ENCODE measurements at places on chromosomes 5 and 9.

DNA sequence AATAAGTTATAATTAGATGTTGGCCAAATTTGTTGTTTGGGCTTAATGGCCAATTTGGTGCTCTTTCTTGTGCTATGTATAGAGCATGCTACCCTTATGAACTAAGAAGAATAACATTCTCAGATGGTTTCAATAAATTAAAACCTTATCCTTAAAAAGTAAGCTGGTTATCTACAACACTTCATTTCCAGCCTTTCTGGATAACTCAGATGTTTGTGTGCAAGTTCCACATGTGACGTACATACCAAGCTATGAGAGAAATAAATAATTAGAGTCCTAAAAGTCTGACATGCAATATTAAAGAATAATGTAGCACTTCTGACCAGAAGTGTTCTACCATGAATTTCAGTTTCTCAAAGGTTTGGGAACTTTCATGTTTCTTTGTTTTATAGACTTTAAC, 11.7 kb downstream of the MTREX start:
- DNase-seq = no peak

GRCh38 chr5:1659100-1659981, 135.6 kb upstream of the LPCAT1 start:
- DNase-seq = no peak

DNA sequence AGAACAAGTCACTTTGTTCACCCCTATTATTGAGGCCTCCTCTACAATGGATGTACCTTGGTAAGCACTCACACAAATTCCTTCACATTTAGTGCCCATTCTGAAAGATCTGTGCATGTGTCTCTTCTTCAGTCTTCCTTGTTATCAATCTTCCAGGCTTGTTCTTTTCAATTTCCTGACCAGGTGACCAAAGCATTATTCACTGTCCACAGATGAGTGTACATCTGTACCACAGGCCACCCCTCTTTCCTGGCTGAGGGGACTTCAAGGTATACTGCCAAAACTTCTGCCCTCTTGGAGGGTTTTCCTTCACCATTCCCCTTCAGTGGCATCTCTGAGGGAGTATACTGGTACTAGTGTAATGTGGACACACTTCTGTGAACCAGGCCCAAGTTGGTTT, 25.5 kb upstream of the STOM start:
- DNase-seq = no peak

DNA sequence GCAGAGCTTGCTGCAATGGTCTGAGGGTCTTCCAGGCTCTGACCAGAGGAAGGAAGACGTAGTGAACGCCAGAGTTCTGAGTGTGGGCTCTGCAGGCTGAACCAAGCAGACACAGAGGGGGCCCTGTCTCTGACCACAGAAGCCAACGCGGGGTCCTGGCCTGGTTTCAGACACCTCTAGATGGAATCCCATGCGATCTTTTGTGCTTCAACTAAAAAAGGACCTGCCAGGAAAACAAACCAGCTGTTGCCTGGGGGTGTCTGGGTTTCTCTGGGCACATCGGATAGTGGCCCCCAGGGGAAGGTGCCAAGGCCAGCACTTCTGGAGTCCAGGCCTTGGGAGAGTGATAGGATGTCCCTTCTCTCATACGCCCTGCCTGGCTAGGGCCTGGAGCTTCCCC, 12.9 kb downstream of the PRDM12 start:
- no peak for DNase-seq

DNA sequence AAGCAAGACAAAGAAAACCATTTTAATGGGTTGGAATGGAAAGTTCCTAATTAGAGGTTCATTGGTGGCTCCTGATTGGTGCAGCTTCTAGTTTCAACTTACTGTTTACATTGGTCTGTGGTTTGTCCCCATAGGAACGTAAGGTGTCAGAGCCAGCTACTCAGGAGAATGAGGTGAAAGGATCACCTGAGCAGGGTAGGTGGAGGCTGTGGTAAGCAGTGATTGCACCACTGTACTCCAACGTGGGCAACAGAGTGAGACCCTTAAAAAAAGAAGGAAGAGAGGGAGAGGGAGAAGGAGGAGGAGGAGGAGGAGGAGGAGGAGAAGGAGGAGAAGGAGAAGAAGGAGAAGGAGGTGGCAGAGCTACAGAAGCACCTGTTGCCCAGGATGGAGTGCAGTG, 30.4 kb downstream of the KCNIP1 start:
- DNase-seq = no peak

DNA sequence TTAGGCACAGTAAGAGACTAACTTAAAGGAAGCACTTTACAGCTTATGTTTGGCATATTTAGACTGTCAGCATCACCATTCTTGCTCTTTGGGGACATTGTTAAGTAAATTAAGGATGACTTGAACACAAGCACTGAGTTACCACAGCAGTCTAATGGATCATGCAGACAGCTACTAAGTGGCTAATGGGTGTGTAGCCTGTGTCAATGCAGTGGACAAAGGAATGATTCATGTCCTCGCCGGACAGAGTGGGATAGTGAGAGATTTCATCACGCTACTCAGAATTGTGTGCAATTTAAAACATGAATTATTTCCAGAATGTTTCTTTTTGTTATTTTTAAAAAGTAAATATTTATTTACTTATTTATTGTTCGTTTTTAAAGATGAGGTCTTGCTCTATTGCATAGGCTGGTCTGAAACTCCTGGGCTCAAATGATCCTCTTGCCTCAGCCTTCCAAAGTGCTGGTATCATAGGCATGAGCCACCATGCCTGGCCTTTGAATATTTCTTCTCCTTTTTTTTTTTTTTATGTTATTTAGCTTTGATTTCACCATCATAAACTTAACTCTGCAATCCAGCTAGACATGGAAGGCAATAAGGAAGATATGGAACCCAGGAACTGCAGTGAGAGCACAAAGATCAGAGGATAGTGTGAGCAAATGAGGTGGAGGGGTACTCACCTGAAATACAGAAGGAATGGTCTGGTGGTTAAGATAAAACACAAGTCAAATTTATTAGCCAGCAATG, 53.0 kb upstream of the KLF4 start:
- DNase-seq = no peak

DNA sequence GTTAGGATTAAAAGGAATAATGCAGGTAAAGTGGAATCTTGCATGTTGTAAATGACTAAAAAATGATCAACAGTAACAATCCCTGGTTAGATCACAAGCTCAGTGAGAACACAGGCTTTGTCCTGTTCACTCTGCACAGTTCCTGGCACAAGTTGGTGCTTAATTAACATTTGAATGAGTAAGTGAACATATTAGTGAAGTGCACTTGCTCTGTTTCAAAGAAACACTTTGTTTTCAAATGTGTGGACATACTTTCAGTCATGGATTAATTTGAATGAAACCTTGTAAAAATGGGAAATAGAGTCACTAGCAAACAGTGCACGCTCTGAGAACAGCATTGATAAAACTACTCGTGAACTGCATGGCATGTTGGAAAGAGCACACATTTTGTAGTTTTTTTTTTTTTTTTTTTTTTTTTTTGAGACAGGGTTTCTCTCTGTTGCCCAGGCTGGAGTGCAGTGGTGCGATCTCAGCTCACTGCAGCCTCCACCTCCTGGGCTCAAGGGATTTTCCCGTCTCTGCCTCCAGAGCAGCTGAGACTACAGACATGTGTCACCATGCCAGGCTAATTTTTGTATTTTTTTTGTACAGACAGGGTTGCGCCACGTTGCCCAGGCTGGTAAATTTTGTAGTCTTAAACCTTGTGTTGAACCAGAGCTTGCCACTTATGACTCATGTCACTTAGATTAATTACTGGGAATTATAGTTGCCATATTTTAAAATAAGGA, 159.9 kb downstream of the LURAP1L start:
- DNase-seq = no peak

GRCh38 chr9:37198039-37198729, 77.8 kb downstream of the ZCCHC7 start:
- DNase-seq = no peak

DNA sequence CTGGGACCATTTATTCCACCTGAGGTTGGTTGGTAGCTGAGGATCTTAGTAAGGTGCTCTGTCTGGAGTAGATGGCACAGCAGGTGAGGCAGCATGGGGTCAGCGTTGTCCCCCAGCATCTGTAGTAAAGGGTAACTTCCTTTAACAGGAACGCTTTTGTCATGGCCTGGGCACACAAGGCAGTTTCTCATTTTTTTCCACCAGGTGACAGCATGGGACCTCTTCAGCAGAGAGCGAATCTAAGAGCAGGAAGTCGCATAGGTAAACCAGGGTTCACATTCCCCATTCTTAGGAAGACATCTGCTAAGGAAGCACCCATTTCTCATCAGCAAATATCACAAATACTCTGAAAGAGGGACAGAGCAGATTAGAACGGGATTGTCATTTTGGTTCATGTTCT, 56.5 kb downstream of the GPR107 start:
- DNase-seq = no peak

DNA sequence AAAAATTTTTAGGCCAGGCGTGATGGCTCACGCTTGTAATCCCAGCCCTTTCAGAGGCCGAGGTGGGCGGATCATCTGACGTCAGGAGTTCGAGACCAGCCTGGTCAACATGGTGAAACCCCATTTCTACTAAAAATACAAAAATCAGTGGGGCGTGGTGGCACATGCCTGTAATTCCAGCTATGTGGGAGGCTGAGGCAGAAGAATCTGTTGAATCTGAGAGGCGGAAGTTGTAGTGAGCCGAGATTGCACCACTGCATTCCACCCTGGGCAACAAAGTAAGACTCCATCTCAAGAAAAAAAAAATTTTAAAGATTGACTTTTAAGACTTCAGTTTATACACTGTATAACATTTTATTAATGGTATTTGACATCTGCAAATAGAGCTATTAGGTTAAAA, 60.1 kb upstream of the GNAQ start:
- no peak for DNase-seq

DNA sequence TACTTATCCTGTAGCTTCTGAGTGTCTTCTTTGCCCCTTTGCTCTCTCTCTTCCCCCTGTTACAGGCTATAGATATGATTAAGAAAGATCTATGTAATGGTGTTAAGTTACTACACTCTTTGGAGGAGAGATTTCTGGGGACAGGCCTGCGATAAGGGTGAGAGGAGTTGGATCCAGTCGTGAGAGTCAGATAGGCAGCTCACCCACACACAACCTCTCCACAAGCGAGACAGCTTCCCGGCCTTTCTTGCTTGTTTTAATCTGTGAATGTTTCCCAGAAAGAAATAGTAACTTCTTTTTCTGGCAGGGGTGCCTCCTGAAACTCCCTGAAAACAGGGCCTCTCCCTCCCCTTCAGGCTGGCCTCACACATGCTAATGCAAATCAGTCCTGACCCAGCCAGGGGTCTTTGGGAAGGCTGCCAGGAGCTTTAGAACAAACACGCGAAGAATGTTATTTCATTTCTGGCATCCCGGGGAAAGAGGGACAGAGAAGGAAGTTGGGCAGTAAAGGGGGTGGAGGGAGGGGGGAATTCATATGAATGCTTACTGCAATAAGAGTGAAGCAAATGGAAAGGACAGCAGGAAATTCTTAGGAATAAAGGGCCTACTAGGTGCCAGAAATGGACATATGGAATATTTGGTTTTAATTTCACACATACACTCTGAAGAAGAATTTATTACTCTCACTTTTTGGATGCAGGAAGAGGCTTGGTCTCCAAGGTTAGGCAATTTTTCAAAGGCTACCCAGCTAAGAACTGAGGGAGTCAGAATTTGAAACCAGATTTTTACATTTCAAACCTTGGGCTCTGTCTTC, 215.8 kb upstream of the TRIM32 start:
- peak; percentile 21 for DNase-seq

- no peak for DNase-seq
Measured at GRCh38 chr5:33205079-33205478, 235.7 kb upstream of the TARS1 start.

DNA sequence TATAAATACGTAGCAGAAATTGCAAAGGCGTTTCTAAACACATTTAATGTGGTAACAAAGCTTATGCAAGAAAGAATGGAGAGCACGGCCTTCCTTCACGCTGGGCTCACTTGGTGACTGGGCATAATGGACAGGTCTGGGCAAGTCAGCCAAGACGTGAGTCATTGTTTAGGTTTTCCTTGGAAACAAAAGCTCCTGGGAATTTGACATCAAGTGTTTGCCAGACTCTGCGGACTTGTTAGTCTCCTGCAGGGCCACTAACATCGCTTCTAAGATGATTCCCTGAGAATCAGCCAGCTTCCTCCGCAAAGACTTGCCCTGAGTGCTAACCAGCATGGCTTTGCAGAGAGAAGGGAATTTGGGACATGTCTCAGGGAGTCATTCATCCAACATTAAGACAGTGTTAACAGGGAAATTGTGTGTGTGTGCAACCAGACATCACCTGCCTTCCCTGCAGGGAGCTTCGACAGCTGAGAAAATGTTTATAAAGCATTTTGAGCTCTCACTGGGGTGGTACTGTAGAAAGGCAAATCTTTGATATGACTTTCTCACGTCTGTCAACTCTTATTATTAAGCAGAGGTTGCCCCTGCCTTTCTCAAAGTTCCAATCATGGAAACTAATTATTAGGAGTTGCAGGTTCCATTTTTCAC, 182.5 kb downstream of the NTRK2 start:
- DNase-seq = no peak

- DNase-seq = no peak
Measured at GRCh38 chr5:32355686-32356085, 42.9 kb upstream of the MTMR12 start.

- DNase-seq = no peak
Measured at GRCh38 chr5:143196601-143197259, 206.8 kb downstream of the NR3C1 start.
